Activated T-cell treated with anti-CD3 and anti-CD28 coated beads for 24 hours (primary cell): ENCODE measurements at places on chromosomes 11 and 22.

GRCh38 chr11:214083-214482 lies 6.6 kb downstream of the RIC8A start:
- no peak for DNase-seq

DNA sequence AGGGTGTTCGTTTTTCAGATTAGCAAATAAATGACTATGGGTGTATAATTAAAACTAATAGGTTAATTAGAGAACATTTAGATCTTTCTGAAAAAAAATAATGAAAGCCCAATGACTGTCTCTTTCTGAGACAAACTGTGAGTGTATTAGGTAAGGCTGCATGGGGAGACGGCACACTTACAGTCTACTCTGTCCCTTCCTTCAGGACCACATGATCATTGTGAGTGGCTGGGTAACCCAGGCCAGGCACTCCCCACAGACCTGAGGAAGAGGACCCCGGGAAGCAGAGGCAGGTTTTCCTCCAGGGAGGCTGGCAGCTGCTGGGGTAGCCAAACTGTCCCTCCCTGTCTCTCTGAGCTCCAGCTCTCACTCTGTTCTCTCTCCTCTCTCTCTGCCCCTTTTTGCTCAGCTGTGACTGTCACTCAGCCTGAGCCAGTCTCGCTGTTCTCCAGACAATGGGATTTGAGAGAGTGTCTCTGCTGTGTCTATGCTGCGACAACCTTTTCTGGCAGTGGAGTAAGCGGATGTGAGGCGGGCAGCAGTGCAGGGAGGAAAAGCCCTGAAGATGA lies 83.1 kb upstream of the NCAM1 start:
- DNase-seq, result no peak

GRCh38 chr11:1487091-1487850 lies 692 bp upstream of the MOB2 start:
- no peak for DNase-seq

GRCh38 chr11:102582140-102582539 lies 43.0 kb downstream of the MMP20 start:
- DNase-seq, result no peak

DNA sequence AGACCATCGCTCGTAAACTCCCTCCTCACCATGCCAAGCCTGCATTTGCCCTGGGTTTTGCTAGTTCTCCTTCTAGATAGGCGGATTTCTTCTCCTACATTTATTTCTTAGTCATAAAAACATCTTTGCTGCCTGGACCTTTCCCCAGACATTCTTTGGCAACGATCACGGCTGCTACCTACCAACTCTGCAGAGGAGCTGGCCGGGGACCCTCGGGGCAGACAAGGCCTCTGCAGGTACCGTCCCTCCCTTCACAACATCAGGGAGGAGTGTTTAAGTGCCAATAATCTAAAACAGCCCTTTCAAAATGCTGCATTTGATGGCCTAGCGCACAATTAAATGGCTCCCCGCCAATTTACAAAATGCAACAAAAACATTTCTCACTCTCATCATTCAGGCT lies 34.4 kb downstream of the BRD1 start:
- no peak for DNase-seq

DNA sequence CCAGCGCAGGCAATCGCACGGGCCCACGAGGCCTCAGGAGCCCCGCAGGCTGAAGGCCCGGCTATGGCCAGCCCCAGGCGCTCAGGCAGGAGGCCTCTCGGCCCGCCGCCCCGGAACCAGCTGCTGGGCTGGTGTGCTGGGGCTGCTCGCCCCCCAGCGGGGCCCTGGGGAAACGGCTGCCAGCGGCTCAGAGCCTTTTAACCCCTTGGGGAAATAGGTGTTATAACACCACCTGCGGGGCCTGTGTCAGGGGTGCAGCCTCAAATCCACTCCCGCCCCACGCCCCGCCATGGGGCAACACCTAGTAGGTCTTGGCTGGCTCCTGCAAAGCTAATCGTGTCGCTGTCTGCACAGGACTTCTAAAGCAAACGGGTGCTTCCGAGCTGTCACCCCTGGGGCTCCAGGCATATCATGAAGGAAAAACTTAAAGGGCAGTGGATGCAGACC lies 237.4 kb downstream of the TTC28 start:
- peak; percentile 48 for DNase-seq
